ENCODE measurements at places on chromosomes 1 and 21.
A peak's percentile ranks its signal among the peaks of the same experiment; 100 is the strongest.

- DNase-seq, result no peak
These were observed 10.4 kb downstream of the LGALS8 start for GRCh38 chr1:236534151-236534651.

DNA sequence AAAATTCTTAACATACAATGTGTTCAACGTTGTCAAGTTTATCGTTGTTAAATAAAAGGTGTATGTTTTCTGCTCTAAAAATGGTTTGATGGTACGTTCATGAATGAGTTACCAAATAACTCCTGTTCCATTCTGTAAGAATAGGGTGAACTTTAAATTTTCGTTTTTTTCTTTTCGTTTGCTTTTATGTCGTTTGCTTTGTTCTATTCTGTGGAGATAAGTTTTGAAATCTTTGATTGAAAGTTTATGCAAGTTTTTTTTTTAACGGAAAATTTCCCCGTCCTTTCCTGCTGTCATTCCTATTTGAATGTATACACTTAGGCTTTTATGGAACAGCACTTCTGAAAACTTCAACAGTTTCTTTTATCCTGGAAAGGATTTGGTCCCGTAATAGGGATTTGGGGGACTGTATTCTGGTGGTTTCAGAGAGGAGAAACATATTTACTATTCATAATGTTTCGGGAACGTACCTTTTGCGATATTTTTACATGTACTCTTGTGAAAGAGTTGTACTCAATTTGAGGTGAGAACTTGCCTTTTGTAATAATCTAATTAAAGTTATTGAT lies 1.7 kb downstream of the DR1 start:
- DNase-seq, result no peak

DNA sequence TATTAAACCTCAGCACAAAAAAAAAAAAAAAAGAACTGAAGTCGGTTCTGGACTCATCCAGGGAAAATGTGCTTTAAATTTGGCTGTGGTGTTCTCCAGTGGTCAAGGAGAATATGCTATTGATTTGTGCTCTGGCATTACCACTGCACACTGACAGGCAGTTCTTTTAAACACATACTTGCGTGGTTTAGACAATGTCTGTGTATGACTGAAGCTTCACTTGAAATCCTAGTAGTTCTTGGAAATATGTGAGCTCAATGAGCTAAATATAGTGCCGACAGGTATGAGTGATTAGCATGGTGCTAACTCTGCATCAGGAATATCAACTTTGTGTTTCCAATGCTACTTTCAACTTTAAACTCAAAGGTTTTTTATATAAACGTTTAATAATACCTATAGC lies 415.6 kb downstream of the SMYD3 start:
- no peak for DNase-seq

- DNase-seq, result no peak
These were observed 37.3 kb downstream of the PLEKHO1 start for GRCh38 chr1:150186789-150187559.

DNA sequence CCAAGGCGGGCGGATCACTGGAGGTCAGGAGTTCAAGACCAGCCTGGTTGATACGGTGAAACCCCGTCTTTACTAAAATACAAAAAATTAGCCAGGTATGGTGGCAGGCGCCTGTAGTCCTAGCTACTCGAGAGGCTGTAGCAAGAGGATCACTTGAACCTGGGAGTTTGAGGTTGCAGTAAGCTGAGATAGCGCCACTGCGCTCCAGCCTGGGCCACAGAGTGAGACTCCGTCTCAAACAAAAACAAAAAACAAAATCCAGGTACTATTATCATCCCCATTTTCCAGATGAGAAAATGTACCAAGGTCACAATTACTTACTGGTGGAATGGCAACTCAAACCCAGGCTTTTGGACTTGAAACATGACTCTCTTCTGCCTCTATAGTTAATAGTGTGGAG lies 4.5 kb downstream of the TOMM20 start:
- DNase-seq, result no peak

GRCh38 chr1:115113766-115114165 lies 24.5 kb upstream of the TSPAN2 start:
- DNase-seq, result no peak

DNA sequence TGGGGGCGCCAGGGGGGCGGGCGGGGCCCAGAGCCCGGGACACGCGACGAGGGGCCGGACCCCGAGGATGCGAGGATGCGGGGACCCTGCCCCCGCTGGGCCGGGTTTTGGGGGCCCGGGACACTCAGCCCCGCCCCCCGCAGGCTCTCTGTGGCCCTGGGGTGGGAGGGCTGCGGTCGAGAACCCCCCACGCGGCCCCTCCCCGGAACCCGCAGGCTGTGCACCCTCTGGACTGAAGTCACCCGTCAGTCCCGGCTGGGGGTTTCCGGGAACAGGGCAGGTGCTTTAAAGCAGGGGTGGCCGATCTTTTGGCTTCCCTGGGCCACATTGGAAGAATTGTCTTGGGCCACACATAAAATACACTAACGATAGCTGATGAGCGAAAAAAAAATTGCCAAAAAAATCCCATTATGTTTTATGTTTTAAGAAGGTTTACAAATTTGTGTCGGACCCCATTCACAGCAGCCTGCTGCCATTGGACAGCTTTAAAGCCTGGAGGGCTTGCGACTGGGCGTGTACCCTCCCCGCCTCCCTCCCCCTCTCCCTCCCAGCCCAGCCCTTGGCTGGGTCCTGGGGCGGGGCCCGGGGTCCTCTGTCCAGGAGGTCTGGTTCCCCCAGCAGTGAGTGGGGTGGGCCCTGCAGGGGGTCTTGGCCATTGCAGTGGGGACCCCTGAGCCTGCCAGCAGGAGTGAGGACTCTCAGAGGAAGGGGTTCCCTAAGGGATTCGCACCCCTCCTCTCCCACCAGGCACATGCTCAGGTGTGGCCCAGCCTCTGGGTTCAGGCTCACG lies 21.6 kb upstream of the C1orf159 start:
- DNase-seq, result no peak

- DNase-seq, result no peak
These were observed 10.1 kb upstream of the SLC25A33 start for GRCh38 chr1:9529190-9529589.

DNA sequence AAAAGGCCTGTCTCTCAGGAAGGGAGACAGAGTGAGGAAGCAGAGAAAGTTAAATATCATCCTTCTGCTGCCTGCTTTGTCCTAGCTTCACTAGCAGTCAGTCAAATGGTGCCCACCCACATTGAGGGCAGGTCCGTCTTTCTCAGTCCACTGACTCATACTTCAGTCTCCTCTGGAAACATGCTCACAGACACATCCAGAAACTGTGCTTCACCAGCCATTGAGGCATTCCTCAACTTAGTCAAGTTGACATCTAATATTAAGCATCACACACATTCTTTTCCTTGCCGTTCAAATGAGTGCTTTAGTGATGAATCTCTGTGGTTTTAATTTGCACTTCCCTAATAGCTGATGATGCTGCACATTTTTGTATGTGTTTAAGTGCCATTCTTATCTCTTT lies 777.8 kb upstream of the PRMT6 start:
- no peak for DNase-seq

DNA sequence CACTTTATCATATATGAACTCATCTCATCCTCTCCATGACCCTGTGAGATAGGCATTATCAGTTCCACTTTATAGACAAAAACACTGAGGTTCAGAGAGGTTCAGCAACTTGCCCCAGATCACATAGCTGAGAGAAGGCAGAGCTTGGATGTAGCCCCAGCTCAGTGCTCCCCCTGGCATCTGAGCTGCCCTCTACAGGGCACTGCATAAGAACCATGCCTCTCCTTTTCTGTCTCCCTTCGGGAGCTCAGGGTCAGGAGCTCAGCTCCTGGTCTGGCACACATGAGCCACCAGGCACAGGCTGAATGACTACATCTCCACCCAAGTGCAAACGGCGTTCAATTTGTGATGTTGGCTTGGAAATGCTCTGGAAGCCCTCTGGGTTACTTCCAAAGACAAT lies 16.9 kb downstream of the RAB7B start:
- DNase-seq, result no peak

DNA sequence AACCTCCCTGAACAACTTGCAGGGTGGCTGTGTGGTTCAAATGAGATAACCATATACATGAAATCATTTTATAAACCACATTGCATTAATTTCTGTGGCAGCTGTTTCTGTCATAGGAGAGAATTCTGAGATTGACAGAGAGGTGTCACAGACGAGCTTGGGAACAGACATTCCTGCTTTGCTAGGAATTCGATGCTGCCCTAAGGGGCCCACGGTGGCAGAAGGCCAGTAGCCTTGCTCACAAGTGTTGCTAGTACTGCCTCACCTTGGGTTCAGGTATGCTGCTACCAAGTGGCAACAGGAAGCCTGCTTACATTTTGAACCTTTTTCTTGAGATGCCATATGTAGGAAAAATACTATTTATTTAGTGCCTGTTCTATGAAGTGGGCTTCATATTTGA lies 13.4 kb downstream of the KCNA10 start:
- no peak for DNase-seq

GRCh38 chr1:56991576-56991975 lies 25.8 kb upstream of the C8B start:
- DNase-seq, result no peak

DNA sequence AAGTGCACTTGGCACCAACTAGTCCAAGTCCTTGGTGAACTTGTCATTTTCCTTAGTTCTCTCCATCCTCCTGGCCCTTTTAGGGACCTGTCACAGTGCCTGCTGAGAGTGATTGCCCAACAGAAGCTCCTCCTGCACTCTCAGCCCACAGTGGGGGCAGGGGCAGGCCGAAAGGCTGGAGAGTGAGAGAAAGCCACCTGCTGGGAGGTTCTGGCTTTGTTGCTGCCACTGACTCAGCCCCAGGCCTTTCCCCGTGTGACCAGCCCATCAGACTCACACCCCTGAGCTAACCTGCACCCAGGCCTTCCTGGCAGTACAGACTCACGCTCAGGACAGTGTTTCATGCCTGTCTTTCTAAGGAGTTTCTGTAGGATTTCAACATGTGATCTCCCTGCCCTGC lies 17.1 kb upstream of the PROK1 start:
- peak; percentile 38 for DNase-seq

DNA sequence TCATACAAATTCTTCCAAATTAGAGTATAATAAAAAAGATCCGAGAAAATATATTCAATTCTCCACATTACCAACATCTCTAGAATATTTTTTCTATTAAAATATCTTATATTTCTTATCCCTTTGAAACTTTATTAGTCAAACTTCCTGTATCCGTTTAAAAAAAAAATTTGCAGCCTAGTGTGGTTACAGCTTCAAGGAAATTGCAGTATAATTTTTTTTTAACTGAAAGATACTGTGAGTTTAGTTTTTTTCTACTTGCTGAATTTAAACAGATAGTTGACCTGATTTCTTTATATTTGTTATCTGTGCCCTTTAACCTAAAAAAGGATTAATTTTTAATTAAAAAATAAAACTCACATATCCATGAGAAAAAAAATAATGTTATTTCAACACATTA lies 1.5 kb downstream of the RGS18 start:
- DNase-seq, result no peak

DNA sequence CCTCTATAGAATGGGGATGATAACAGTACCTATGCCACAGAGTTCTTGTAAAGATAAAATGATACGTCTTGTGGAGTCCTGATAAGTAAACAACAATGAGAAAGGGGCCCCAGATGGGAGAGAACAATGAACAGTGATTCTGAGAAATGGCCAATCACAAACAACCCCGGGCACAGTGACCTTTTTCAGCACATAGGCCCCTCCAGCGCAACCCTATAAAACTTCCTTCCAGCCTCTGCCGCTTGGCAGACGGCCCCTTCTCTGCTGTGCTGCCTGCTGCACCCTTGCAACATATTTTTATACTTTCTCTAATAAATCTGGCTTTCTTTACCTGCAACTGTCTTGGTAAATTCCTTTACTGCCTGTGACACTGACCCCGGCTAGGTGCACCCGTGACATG lies 8.9 kb downstream of the RCAN1 start:
- no peak for DNase-seq

DNA sequence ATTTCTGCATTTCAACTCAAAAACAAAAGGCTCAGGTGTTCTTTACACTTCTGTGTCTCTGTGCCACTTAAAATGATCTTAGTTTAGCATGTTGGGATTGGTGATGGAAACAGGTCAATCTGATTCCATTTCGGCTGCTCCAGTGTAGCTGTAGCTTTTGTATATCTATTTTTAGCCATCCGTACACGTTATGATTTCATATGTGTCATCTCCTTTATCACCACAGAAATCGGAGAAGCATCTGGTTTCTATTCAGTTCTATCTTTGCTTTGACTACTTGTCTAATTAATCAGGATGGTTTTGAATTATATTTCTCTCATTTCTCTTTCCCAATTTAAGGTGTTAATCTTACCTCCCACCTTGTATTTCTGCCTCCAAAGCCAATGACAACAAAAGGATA lies 41.1 kb downstream of the RGS21 start:
- no peak for DNase-seq

DNA sequence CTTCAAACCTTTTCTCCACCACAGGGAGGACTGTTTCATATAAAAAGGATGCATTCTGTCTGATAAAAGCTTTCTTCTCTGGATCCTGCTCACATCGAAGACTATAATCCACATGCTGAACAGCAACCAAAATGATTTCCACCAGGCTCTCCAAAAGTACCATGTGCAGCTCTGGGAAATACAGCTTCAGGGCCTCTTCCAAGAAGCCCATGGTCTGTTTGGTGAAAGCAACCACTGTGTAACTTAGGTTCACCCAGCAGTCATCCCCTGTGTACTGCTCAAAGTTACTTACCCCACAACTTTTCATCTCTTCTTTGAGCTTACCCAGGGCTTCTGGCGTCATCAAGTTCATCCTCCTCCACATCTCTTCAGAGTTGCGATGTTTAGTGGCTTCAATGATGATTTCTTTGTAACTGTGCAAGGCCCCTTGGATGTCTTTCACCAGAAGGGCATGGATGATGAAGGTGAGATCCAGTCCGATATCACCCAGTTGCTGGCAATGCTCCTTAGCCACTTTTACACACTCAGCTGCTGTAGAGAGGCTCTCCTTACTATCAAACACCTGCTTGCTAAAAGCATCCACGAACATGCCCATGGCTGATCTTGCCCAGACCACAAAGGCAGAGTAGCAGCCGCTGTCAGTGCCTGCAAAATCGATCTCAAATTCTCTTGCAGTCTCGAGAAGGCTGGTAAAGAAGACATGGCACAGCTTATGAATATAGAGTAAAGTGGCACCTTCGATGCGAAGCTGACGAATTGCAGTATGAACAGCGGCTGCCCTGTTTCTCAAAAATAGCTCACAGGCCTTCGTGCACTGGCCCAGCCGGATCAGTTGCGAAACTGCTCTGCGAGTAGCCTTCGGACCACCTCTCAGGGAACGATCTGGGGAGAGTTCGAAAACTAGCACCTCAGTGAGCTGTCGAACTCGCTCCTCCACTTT lies 1.7 kb downstream of the EXOC8 start:
- DNase-seq, result no peak

- DNase-seq, result peak; percentile 51
These were observed 17.8 kb upstream of the MYCL start for GRCh38 chr1:39919545-39919944.

- no peak for DNase-seq
These were observed 9.8 kb downstream of the MUL1 start for GRCh38 chr1:20498116-20498515.

- no peak for DNase-seq
These were observed 3.2 kb downstream of the INKA2 start for GRCh38 chr1:111735858-111736544.

GRCh38 chr1:109732390-109732881 lies 8.4 kb downstream of the GSTM3 start:
- no peak for DNase-seq

- DNase-seq, result no peak
These were observed 96.1 kb downstream of the KAZN start for GRCh38 chr1:14694589-14694988.

Measured in thyroid gland (tissue), 4 donors.